Prostate gland (tissue), 2 donors: ENCODE measurements at places on chromosomes 2 and 18. TPM values are rescaled to one million over a fixed set of nuclear protein-coding genes. Genes with fewer than 3 reads are reported as not detected.
A peak's percentile ranks its signal among the peaks of the same experiment; 100 is the strongest.

The NDC80 gene
- total RNA-seq = 0.77 TPM

The ALPP gene
- 0.97 TPM for total RNA-seq

The IL1RL1 gene
- total RNA-seq = 3.4 TPM

DNA sequence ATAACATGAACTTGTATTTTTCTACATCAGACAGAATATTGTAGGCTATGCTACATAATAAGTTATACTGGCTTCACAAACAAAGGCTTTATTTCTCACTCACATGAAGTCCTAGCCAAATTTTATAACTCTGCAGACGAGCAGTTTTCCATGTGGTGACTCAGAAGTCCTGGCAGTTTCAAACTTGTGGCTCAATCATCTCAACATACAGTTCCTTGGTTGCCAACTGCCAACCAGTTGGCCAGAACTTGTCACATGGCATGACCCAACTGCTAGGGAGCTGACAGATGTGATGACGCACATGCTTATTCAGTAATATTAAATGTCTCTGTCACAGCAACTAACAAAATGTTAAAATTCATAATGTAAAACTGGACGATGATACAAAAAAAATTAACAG lies 63.8 kb upstream of the ZC3H15 start:
- no peak for DNase-seq

- DNase-seq = no peak
These were observed 37.1 kb downstream of the EVA1A start for GRCh38 chr2:75523313-75524275.

DNA sequence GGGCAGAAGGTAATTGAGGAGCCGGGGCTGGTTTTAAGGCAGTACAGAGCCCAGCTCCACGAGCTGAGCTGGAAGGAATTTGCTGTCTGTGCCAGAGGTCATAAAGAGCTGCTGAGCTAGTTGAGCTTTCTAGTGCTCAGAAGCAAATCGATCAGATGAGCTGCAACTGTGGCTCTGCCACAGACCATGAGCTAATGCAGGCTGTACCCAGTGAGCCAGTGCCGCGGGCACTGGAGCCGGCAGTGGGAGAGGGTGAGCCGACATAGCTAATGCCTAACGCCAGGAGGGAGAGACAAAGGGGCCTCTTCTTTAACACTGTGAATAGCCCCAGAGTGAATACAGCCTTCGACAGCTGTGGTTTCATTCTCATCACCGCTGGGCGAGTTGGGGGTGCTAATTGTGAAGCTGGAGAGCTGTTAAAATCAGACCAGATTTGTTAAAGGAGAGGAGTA lies 410.1 kb upstream of the TCF4 start:
- DNase-seq = peak; percentile 15

DNA sequence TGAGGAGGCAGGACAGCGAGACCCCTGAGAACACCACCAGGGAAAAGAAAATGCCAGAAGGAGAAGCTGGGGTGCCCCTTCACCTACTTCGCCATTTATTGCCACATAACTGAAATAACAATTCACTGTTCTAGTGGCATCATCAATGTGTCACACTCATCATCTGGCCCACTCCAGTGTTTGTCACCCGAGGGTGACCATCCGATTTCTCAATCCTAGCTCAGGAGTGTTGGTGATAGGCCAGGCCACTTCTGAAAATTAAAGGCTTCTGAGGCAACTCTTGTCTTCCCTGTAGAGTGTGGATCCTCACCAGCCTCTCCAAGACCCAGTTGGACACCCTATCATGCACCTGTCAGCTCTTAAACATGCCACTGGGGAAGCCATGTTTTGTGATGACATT lies 62.9 kb upstream of the BZW1 start:
- DNase-seq = no peak
